Effector CD8-positive, alpha-beta T cell (primary cell): ENCODE measurements at places on chromosomes 11 and 22.
A peak's percentile ranks its signal among the peaks of the same experiment; 100 is the strongest.

DNA sequence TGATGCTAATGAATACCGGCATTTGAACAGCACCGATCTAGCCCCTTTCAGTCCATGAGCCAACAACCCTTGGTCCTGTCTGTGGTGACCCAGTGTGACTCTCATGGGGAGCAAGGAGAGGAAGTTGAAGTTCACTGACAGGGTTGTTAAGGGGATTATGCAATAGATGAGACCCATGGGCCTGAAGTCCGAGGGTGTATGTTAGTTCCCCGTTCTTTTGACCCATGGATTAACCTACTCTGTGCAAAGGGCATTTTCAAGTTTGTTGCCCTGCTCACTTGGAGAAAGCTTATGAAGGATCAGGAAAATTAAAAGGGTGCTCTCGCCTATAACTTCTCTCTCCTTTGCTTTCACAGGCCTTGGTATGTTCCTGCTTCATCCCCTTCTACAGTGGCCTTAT lies 4.9 kb downstream of the PNPLA3 start:
- no peak for DNase-seq

- no peak for DNase-seq
Measured at GRCh38 chr11:112016088-112016764, 9.0 kb upstream of the DLAT start.

DNA sequence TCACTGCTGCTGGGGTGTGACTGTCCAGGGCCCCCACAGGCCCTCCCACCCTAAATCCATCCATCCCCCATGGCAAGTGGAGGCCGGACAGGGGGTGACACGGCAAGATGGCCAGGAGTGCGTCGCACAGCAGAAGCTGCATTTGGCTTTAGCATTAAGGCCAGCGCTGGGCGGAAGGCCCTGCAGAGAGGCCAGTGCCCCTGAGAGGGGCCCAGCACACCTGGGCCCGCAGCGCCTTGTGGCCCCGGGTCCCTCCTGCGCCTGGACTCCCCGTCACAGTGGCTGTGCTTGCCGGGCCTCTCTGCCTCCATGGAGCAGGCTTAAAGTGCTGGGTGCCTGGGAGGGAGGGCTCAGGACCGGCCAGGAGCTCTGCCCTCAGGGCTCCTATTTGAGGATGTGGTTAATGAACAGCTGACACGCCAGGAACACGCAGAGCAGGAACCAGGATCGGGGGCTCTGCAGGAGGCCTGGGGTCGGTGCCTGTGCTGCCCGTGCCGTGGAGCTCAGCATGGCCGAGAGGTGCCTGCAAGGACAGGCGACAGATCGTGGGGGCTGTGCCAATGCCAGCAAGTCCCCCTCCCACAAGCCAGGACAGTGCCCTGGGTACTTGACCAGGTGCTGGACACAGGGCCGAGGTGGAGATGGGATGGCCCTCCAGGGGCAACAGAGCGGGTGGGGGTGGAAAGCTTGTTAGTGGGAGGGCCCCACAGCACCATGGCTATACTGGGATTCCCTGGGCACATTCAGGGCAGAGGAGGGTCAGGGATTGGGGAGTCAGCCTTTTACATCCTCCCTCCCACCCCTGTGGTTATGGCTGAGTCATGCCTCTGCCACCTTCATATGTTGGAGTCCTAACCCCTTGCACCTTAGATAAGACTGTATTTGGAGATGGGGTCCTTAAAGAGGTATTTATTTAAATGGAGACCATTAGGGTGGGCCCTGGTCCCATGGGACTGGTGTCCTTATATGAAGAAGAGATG lies 30.9 kb upstream of the CARS1 start:
- no peak for DNase-seq

- peak; percentile 21 for DNase-seq
Measured at GRCh38 chr11:126310200-126310991, 6.5 kb downstream of the DCPS start.

GRCh38 chr11:127242676-127243075 lies 242.1 kb upstream of the KIRREL3 start:
- no peak for DNase-seq

GRCh38 chr11:1757861-1758610 lies 5.7 kb downstream of the CTSD start:
- DNase-seq = no peak

- DNase-seq = no peak
Measured at GRCh38 chr22:33735978-33736377, 184.3 kb downstream of the LARGE1 start.

- DNase-seq = no peak
Measured at GRCh38 chr22:49413146-49413545, 414.5 kb downstream of the BRD1 start.

DNA sequence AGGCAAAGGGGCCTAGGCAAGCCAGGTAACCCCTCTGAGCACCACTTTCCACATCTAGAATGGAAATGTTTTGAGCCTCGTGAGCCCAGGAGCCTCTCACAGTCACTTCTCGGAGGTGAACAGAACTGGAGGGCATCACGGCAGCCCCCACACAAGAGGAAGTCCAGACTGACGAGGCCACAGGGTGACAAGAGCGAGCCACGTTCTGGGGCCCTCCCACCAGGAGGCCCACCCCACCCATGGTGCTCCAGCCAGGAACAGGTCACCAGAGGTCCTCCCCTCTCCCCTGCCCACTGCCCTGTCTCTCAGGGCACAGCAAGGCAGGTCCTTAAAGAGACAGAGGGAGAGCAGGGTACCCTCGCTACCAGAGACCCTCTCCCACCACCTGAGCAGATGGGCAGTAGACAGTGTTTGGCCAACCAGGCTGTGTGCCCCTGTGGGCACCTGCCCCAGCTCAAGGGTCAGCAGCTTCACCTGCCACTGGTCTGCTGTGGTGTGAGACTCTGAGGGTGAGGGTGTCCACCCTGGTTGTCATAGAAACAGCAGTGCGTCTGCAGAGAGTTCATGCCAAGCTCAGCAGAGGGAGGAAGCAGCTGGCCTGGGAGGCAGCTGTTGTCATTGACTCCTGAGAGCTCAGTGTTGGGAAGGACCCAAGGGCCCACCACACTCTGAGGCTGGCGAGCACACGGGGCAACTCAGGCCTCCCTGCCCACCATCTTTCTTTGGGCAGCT lies 31.4 kb downstream of the RSPH14 start:
- DNase-seq = no peak

GRCh38 chr11:35433588-35433987 lies 14.2 kb upstream of the SLC1A2 start:
- DNase-seq = no peak

- DNase-seq = no peak
Measured at GRCh38 chr22:50628543-50629134, 687 bp upstream of the ARSA start.

DNA sequence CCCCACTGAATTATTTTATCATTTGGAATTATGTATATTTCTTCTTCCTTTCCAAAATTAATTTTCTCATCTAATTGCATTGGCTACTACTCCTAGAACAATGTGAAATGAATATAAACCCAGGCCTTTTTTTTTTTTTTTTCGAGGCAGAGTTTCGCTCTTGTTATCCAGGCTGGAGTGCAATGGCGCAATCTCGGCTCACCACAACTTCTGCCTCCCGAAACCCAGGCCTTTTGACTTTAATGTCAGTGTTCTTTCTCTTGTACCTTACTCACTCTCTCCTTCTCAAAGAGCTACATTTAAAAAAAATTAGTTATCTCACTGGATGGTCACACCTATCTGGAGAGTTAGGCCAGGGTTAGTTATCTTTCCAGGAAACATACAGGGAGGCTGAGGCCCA lies 35.3 kb upstream of the LRRC32 start:
- DNase-seq = no peak

- no peak for DNase-seq
Measured at GRCh38 chr11:28495333-28495732, 387.1 kb downstream of the METTL15 start.

DNA sequence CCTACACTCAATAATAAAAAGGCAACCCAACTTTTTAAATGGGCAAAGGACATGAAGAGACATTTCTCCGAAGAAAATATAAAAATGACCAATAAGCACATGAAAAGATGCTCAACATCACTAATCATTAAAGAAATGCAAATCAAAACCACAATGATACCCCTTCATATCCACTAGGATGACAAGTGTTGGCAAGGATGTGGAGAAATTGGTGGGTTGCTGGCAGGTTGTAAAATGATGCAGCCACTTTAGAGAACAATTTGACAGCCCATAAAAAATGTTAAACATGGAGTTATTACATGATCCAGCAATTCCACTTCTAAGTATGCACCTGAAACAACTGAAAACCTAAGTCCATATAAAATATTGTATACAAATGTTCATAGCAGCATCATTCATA lies 73.2 kb upstream of the LMO2 start:
- DNase-seq = no peak

DNA sequence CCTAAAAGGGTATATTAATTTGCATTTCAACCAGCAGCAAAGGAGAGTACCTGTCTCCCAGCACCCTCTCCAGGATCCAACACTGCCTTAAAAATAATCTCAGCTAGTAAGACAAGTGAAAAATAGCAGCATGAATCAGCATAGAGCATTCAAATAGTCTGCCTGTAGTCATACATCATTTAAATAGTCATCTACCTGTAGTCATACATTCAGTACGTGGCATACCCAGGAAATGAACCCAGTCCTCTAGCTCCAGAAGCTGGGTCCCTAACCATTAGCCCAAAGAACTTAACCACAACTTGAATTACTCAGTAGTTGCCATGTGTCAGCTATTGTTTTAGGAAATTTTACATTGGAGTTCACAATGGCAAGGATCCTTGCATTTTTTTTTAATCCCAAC lies 9.3 kb downstream of the TENM4 start:
- DNase-seq = no peak
